ENCODE measurements at places on chromosomes 2 and 18.

DNA sequence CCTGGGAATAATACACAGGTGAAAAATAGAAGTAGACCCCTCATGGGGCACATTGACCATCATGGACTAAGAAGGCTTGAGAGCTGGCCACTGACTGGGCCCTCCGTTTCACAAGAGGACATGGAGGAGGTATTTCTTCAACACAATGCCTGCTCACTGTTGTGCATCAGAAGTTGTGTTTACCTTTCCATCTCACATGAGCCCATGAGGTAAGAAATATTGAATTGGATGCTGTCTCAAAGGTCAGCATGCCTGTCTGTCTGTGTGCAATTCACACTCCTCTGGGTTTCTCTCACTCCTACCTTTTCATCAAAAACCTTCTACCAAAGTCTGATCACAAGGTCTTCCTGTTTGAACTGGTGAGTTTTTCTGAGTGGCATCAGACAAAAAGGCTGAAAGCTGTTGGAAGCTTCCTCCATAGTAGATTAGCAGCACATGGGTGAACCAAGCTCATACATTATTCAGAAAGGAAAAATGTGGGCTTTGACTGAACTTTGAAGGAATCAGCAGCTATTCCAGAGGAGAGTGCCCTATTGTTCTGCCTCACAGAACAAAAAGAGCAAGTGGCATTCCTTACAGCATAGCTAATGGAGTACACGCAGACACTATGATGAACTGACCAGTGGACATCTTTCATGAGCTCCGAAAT lies 143.2 kb upstream of the RND3 start:
- DNase-seq = no peak

- DNase-seq = no peak
These were observed 12.4 kb downstream of the MYO5B start for GRCh38 chr18:50182511-50182910.

DNA sequence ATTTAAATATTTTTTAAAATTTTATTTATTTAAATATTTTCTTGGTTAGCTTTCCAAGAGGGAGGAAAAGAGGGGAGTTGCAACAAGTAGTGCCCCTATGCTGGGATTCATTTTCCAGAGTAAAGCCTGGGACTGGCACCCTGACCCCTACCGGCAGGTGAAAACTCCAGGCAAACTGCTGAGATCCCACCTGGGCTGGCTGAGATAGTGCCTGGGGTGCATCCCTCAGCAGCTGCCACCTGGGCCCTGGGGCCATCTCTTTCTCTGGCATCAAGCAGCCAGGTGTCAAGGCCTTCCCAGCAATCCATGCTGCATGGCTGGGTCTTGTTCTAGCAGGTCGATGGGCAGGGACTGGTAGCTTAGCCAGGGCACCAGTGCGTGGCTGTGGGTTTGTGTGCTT lies 6.6 kb downstream of the SIX2 start:
- DNase-seq = no peak

DNA sequence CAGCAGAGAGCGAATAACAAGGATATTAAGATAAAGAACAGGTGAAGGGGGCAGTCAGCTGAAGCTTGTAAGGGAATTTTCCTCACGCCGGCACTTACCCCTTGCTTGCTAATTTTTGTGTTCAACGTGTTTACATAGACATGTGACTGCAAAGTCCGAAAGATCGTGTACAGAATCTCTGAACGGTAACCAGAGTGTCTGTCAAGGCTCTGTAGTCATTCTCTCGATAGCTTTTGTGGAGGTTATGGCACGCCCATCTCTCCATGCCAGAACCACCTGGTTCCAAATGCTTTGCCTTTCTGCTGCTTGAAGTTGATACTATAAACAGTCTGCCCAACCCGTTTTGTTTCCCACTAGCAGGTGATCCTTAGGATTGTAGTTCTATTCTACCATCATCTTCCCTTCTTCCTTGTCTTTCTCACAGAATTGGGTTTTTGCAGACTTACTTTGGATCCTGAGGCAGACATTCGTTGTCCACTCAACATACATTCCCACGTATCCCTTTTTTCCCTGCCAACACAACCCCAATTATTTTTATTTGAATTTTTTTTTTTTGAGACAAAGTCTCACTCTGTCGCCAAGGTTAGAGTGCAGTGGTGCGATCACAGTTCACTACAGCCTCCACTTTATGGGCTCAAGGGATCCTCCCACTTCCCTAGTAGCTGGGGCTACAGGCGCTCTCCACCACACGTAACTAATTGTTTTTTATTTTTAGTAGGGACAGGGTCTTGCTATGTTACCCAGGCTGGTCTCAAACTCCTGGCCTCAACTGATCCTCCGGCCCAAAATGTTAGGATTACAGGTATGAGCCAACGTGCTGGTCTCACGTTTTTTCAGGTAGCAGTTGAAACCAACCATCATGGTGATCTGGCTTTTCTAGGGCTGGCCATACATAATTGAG lies 1.3 kb upstream of the USP34 start:
- no peak for DNase-seq

DNA sequence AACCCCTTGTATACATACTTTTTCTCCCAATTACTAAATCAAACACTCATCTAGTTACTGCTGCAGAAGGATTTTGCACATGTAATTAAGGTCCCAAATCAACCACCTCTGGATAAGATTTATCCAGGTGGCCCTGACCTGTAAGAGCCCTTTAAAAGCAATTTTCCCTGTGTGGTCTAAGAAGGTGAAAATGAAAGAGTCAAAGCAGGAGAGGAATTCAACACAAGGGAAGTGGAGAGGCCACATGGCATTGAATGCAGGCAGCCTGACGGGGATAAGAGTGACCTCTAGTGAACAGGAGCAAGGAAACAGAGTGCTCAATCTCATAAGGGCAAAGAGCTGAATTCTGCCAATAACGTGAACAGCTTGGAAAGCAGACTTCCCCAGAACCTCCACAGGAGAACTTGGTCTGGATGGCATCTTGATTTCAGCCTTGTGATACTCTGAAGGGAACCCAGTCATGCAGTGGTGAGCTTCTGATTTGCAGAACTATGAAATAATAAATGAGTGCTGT lies 27.2 kb downstream of the PPP3R1 start:
- no peak for DNase-seq

GRCh38 chr2:226661789-226662545 lies 137.7 kb downstream of the IRS1 start:
- peak; percentile 64 for DNase-seq

- peak; percentile 76 for DNase-seq
These were observed 2.3 kb upstream of the NR4A2 start for GRCh38 chr2:156334496-156335478.

GRCh38 chr18:5106730-5107129 lies 90.3 kb downstream of the AKAIN1 start:
- DNase-seq = no peak

DNA sequence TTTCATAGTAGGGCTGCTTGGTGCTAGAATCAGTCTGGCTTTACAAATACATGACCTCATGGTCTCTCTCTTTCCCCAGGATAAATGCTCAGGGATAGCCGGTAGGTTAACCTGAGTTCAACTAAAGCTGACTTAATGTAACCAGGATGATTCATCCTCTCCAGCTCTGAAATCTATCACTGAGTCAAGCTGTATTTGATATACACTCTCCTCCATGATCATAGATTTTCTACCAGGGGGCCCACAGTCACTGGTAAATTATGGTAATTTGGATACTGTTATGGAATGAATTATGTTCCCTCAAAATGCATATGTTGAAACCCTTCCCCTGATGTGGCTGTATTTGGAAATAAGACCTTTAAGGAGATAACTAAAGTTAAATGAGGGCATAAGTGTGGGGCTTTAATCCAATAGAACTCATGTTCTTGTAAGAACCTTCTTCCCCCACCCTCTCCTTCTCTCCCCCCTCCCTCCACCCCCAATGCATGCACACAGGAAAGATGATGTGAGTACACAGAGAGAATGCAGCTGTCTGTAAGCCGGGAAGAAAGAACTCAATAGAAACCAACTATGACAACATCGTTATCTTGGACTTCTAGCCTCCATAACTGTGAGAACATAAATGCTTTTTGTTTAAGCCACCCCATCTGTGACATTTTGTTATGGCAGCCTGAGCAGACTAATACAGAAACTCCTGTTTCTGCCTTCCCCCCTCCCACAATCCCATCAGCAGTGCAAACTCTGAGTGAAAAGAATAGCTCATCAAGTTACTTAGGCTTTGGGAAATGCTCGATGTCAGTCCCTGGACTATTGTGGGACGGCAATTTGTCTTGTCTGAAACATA lies 134.9 kb upstream of the KYNU start:
- DNase-seq = no peak

GRCh38 chr2:68980956-68981355 lies 6.5 kb downstream of the GKN1 start:
- DNase-seq = no peak

- DNase-seq = no peak
These were observed 19.2 kb downstream of the MIB1 start for GRCh38 chr18:21759836-21760235.

DNA sequence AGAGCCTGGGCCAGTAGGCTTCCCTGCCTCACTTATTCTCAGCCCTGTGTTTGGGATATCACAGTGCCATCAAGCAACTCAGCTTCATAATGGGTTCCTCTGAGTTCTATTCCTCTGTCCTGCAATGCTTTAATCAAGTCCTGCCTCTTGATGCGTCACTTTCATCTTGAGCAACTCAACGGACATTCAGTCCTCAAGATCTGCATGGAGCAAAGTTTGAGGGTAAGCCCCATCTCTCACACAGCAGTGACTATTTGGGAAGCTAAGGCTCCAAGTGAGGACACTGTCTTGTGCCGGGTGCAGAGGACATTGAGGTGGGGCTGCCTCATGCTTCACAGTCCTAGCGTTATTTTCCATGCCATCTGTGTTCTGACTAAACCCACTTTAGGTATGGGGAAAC lies 50.9 kb upstream of the PLB1 start:
- no peak for DNase-seq

- no peak for DNase-seq
These were observed 953 bp upstream of the HNRNPA3 start for GRCh38 chr2:177211576-177212105.

- DNase-seq = no peak
These were observed 85.0 kb upstream of the LYPD1 start for GRCh38 chr2:132754867-132755472.

GRCh38 chr18:23912356-23912755 lies 102.2 kb upstream of the TTC39C start:
- DNase-seq = no peak

DNA sequence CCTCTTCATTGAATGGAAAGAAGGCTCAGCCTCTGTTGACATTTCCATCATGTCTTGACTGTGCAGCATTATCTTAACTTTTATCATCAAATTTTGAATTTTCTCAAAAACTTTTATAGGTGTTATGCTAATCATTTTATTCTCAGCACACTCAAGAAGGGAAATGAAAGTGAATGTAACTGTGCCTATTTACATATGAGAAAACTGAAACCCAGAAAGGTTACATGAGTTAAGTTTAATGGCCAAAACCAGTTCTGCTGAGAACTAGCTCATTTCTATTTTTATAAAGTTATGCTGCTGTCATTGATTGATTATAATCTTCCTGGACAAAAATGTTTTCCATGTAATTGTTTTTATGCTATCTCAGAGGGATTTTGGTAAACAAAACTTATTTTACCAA lies 618.8 kb upstream of the NRXN1 start:
- DNase-seq = no peak

DNA sequence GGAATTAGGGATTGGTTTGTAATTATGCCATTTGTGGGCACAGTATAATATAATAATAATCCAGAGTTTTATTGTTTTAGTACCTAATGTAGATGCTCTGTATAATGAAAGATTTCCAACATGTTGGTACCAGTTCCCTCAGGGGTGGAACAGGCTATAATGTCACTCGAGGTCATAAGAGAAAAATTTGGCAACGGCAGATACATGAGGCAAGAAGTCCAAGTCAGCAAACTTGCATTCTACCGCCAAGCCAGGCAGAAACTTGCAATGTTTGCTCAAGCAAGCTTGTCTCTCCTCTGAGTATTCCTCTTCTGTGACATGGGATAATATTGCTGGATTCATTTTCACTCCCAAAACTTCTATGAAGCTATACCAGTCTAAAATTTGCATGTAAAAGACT lies 520.0 kb upstream of the SALL3 start:
- no peak for DNase-seq

DNA sequence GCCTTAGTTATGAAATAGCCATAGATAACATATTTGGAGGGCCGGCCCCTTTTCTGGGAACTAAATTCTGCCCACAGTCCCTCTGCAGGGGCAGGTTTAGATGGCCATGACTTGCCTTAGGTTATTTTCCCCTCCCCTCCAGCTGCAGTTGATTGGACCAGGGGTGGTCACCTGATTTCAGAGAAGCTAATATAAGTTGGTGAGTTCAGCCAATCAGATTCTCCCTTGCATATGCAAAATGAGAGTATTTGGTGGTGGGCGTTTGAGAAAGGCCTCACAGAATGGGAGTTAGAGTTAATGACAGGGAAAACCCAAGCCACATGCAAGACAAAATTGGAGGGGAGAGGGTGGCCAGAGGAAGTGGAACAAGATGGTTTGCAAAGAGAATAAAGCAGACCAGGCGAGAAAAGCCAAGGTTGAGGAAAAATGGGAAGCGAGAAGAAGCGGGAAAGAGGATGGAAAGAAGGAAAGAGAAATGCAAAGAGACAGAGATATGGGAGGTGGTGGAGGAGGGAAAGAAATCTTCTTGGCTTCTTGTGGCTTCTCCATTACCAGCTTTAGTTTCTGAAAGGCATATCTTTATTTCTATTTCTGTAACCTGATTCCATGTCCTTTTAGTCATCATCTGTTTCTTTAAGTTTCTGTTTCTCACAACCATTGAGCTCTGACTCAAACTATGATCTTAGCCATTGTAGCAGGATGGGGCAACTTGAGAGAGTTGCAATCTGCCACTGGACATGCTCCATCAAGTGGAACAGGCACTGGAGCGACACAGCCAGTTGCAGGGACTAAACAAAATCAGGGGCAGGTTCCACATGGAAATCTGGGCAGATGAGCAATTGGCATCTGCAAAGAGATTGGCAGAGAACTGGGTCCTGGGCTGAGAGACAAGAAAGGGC lies 108.1 kb upstream of the SIX3 start:
- no peak for DNase-seq

DNA sequence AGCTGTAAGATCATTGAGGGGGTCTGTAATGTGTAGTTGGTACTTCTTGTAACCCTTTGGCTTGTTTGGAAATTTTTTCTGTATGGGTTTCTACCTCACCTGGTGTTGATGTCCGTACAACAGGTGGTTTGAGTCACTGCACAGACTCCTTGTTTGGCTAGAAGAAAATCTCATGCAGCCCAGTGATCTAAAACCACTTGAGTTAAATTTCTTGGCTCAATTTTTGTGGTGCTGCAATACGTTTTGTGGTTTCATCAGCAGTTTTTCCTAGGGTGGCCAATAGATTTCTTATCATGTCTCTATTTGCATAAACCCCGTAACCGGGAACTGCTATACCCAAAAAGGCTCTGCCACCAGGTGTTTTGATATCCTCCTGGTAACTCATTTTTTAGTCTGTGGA lies 43.4 kb downstream of the CERS6 start:
- no peak for DNase-seq

DNA sequence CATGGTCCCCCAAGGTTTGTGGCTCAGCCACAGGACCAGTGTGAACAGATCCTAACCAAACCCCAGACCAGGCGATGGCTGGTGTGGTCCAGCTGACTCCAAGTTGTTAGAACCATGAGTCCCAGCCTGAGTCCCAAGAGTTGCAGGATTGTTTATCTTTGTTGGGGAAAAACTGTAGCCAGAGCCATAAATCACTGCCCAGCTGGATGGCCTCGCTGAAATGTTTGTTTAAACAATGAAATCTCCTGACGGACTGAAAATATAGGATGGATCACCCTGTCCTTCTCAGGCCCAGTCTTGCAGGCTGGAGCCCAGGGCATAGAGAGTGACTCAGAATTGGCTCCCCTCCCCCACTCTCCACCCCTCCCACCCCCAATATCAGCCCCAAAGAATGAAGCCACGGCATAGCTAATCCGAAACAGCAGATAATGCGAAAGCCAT lies 36.4 kb downstream of the PKDCC start:
- no peak for DNase-seq

GRCh38 chr2:130391058-130391871 lies 35.4 kb downstream of the PTPN18 start:
- DNase-seq = no peak

Data from AG09309 (cell line).